Activated CD8-positive, alpha-beta T cell treated with anti-CD3 and anti-CD28 coated beads for 36 hours (primary cell): ENCODE measurements at places on chromosomes 12 and 14.

- DNase-seq: peak; percentile 70
Observed at GRCh38 chr14:70714055-70714550, 72.4 kb downstream of the TTC9 start.

GRCh38 chr14:52360831-52361230 is 46.7 kb downstream of the PTGER2 start:
- DNase-seq: no peak

DNA sequence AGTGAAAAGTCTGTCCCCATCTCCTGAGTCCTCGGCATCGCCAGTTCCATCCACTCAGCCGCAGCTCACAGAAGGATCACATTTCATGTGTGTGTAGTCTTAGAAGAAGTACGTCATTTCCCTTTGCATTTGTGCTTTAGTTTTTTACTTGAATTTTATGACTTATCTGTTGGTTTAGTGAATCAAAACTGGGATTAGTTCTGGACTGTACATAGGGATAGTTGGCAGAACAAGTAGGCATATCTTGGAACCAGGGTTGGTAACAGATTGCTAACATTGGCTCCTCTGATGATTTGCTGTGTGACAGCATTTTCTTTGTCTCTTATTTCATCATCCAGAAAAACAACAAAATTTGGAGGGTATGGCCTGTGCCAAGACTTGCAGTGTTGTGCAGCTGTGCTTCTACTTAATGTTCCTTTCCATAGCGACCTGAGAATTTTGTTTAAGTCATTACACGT is 69.6 kb upstream of the AEBP2 start:
- DNase-seq: no peak

GRCh38 chr14:23406244-23406643 is 1.8 kb downstream of the MYH6 start:
- DNase-seq: no peak

DNA sequence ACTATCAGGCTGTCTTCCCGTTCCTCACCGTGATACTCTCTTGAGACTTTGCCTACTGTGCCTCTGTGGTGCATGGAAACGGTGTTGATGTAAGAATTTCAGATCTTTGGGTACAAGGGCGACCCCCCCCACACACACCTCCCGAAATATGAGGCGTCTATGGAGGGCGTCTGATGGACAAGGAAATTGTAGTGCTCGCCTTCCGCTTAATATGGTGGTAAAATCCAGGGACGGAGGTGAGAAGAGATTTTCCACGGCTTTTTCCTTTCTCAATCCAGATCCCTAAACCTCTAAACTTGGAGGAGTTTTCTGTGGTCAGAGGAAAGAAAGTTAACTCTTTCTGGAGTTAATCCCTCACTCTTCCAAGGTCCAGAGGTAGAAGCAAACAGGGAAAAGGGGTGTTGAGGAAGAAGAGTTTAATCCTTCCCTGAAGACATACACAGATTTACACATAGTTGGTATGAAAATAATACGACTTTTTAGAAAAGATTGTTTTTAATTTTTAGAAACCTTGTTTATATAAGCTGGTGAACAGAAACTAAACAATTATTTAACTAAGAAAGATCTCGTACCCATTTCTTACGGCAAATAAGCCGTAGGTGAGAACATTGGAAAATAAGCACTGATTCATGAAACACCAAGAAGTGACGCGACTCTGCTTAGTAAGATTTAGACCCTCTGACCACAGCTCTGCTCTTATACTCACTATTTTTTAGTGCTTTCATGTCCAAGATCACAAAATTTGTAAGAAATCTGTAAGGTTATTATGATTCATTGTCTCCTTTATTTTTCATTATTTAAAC is 23.1 kb upstream of the RNASE12 start:
- peak; percentile 34 for DNase-seq

- peak; percentile 46 for DNase-seq
Observed at GRCh38 chr12:5796171-5796958, 148.7 kb downstream of the ANO2 start.

DNA sequence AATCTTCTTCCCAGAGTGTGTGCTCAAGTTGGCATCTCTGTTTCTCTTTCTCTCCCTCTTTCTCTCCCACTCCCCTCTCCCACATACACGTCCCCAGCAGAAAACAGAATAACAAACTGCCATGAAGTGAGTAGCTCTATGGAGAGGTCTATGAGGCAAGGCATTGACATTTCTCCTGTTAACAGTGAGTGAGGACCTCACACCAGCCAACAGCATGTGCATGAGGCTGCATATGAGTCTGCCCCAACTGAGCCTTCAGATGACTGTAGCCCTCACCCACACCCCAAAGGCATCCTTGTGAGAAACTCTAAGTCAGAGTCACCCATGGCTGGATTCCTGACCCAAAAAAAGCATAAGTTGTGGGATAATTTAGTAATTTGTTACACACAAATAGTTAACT is 50.4 kb downstream of the MAGOHB start:
- DNase-seq: peak; percentile 41

DNA sequence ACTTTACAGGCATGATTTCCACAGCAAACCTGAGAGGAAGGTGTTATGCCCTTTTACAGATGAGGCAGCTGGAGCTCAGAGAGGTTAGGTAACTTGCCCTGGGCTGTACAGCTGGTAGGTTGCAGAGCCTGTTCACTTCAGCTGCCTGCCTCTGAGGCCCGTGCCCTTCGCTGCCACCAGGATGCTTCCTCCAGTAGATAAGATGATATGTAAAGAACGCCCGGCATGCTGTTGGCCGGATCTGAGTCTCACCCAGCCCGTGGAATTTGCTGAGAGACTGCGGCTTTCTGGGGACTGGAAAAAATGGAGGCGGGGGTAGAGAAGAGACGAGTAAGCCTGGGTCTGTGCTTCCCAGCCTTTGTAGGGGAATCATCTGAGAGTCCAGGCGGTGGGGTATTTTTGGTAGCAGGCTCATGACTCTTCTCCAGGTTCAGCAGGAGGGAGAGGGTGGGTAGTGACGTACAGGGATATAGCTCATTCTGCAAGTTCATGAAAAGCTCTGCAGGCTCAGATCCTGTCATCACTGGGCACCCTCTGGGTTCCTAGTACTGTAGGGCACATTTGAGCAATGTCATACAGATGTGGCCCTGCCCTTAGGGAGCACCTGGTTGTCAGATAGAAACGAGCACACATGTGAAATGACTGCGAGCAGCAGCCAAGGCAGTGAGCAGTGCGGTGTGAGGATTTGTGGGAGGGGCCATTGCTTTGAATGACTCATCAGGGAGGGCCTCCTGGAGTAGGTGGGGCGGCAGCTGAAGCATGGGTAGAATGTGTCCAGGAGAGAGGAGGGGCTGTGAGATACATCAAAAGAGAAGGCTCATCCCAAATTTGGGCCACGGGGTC is 159.4 kb downstream of the TSPAN9 start:
- DNase-seq: peak; percentile 49

GRCh38 chr14:61515436-61516117 is 179.7 kb upstream of the HIF1A start:
- no peak for DNase-seq

DNA sequence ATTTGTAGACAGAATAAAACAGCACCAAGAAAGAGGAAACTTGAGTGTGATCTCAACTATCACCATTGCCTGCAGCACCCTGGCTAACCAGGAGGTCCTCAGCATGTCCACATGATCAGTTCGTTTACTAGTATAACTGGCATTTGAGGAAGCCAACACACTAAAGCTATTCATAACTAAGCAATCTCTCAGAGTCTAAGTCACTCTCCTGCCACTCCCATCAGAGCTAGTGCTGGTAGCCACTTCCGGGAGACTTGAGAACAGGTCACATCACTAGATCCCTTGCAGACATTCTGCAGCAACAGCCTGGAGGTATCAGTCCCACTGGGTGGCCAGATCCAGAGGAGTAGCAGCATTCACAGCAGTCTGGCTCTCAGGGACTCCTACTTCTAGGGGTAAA is 352.9 kb upstream of the OR4E1 start:
- peak; percentile 6 for DNase-seq

- no peak for DNase-seq
Observed at GRCh38 chr14:92670160-92670559, 78.3 kb downstream of the LGMN start.

- DNase-seq: no peak
Observed at GRCh38 chr12:89276860-89277259, 75.4 kb downstream of the DUSP6 start.

DNA sequence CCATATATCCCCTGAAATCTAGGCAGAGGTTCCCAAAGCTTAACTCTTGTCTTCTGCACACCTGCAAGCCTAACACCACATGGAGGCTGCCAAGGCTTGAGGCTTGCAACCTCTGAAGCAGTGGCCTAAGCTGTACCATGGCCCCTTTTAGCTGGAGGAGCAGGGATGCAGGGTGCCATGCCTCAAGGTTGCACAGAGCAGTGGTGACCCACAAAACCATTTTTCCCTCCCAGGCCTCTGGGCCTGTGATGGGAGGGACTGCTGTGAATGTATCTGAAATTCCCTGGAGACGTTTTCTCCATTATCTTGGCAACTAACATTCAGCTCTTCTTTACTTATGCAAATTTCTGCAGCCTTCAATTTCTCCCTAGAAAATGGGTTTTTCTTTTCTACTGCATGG is 210.0 kb upstream of the KITLG start:
- no peak for DNase-seq

DNA sequence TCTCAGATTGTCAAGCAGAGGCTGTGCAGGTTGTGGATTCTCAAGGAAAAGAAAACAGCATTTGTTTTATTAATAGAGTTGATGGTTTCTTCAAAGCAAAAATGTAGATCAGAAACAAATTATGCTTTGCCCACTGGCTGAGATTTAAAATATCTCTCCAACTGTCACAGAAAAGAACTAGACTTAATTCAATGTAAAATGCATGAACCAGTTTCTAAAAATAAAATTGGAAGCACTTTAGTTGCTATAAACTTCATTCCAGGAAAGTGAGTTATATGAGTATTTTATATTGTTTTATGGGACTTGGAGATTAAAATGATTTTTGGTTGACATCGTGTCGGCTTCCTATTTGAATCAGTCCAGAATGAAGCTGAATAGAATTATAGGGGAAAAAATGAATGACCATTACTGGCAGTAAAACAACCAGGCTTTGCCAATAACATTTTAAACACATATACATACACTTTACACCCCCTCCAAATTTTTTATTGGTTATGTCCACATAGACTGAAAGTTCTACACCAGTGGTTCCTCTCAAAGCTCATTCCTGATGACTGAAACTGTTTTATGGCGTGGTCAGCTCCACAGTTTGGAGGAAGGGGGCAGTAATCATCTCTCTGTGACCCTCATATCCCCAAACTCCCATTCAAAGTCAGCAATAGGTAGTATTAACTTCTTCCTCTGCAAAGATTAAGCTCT is 55.5 kb upstream of the DAAM1 start:
- no peak for DNase-seq

- DNase-seq: no peak
Observed at GRCh38 chr12:128474916-128475315, 207.9 kb downstream of the TMEM132C start.

GRCh38 chr12:106429636-106430035 is 72.1 kb downstream of the POLR3B start:
- DNase-seq: no peak

- DNase-seq: no peak
Observed at GRCh38 chr12:121166356-121166755, 33.7 kb downstream of the P2RX7 start.
